ENCODE measurements at places on chromosomes 7 and 10. TPM values are rescaled to one million over a fixed set of nuclear protein-coding genes. Genes with fewer than 3 reads are reported as not detected.

ERVW-1 gene
- total RNA-seq: not detected

PIP gene
- not detected for total RNA-seq

VIPR2 gene
- total RNA-seq: not detected

MTG1 gene
- total RNA-seq: 51.8 TPM

HHEX gene
- total RNA-seq: not detected

Data from activated CD8-positive, alpha-beta T cell treated with anti-CD3 and anti-CD28 coated beads, Interleukin-2, amount 10 ng/mL, durations not matched to agents 7 days and 5 days (primary cell).